NCI-H1694 treated with DMSO at 0.1 percent for 48 hours (cell line): ENCODE measurements at places on chromosomes 2 and 18.

DNA sequence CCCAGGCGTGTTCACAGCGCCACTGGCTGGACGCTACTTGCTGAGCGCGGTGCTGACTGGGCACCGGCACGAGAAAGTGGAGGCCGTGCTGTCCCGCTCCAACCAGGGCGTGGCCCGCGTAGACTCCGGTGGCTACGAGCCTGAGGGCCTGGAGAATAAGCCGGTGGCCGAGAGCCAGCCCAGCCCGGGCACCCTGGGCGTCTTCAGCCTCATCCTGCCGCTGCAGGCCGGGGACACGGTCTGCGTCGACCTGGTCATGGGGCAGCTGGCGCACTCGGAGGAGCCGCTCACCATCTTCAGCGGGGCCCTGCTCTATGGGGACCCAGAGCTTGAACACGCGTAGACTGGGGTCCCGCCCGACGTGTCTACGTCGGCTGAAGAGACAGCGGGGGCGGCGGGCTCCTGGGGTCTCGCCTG, 891 bp upstream of the KHK start:
- no peak for DNase-seq

GRCh38 chr2:12452185-12452584, 264.6 kb upstream of the TRIB2 start:
- DNase-seq, result no peak

- DNase-seq, result no peak
Measured at GRCh38 chr2:21981127-21981526, 857.4 kb downstream of the TDRD15 start.

DNA sequence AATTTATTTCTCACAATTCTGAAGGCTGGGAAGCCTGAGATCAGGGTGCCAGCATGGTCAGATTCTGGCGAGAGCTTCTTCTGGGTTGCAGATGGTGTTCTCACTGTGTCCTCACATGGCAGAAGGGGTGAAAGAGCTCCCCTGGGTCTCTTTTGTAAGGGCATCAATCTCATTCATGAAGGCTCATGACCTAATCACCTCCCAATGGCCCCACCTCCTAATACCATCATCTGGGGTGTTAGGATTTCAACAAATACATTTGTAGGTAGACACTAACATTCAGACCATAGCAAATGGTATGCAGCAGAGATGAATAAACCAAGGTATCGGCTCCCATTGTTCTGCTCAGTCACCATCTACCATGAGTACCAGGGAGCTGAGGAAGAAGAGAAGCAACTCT, 32.7 kb downstream of the YPEL5 start:
- no peak for DNase-seq

- DNase-seq, result no peak
Measured at GRCh38 chr2:61807036-61807757, 46.7 kb downstream of the FAM161A start.

GRCh38 chr2:201923436-201924328, 110.0 kb upstream of the FZD7 start:
- no peak for DNase-seq

DNA sequence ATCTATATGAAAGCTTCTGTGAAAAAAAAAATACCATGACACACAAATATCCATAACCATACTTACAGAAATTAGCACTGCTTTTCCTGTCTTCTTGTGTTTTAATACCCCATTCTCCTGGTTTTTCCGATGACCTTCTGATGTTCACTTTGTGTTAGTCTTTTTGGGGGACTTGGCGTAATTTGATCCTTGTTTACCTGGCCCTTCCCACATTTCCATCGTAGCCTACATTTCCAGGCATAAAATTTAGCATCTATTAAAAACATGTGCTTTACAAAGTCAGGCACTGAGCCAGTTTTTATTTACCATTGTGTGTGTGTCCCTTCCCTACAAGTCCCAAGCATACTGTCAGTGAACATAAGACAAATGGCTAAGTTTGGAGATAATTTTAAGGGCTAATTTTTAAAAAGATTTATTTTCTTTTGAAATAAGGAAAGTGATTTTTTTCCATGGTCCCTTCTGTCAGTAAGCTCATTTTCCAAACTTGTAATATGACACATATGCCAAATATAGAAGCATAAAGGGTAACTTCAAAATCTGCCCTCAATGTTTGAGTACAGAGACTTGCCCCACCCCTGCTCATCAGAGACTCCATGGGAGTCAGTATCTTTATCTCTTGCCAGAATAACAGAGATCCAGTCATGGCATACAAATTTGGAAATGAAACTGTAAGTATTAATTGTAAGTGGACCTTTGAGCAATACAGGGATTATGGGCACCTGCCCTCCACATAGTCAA, 27.3 kb downstream of the SESTD1 start:
- no peak for DNase-seq

DNA sequence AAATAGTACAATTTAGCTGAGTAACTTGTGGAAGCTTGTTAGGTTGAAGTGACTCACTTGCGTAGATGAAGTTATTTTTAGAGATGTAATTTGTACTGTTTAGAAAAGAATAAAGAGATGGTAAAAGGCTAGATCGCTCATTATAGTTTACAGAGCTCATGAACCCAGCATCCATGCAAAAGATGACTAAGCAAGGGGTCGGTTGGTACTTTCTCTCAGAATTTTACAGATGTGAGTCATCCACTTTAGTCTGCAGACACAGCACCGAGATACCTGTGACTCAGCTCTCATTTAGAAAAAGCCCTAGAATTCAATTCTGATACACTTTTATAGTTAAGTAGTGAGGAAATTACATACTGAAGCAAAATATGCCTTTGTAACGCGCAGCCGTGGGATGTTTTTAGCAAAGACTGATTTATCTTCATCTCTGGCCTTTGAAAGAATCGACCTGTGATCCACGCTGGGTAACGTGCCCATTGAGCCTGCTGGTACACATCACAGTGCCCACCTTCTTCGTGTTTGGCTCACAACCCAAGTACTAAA, 116.5 kb upstream of the FOSL2 start:
- no peak for DNase-seq

DNA sequence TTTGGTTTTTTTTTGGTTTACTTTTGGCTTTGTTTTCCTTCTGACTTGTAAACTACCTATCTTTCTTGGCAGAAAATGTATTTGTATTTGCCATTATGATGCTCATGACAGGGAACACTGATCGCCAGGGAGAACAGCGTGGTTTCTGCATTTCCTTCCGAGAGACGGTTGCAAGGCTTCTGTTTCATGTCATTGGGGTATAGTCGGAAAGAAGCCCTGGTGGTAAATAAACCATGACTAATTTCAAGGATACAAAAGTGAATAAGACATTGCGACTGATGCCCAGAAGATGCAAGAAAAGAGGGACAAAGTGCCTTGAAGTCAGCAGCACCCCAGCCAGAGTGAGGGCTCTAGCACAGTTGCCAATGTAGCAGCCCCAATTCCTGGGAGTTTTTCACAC, 4.2 kb upstream of the CAPN14 start:
- DNase-seq, result no peak

- no peak for DNase-seq
Measured at GRCh38 chr2:105924271-105924670, 179.6 kb downstream of the NCK2 start.

GRCh38 chr2:207974216-207974605, 51.1 kb downstream of the PLEKHM3 start:
- peak; percentile 3 for DNase-seq

GRCh38 chr18:47582093-47582492, 330.6 kb upstream of the SKOR2 start:
- no peak for DNase-seq

- no peak for DNase-seq
Measured at GRCh38 chr2:75564713-75565359, 4.1 kb upstream of the EVA1A start.

GRCh38 chr18:25146512-25146910, 205.5 kb downstream of the ZNF521 start:
- no peak for DNase-seq

- DNase-seq, result no peak
Measured at GRCh38 chr2:195658541-195658890, 1.5 kb downstream of the SLC39A10 start.

DNA sequence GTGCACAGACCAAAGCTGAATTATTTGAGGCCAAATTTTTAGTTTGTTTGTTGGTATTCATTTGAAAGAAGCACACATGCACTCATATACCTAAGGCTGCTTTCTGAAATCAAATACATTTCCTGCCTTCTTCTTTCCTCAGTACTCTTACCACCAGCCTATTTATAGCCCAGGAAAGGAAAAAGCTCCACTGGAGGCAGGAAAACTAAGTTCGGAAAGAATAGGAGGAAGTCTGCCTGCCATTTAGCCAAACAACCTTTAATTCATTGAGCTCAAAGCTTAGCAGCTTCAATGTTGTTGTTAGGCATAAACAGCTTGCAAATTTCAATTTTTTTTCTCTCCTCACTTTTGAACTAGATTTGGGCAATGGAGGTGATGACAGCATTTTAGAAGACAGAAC, 40.4 kb upstream of the RASGRP3 start:
- DNase-seq, result no peak

GRCh38 chr2:88754585-88755320, 63.3 kb downstream of the RPIA start:
- no peak for DNase-seq

GRCh38 chr2:169513094-169513493, 3.6 kb downstream of the KLHL41 start:
- no peak for DNase-seq

GRCh38 chr2:100285011-100285410, 37.3 kb downstream of the LONRF2 start:
- DNase-seq, result no peak

DNA sequence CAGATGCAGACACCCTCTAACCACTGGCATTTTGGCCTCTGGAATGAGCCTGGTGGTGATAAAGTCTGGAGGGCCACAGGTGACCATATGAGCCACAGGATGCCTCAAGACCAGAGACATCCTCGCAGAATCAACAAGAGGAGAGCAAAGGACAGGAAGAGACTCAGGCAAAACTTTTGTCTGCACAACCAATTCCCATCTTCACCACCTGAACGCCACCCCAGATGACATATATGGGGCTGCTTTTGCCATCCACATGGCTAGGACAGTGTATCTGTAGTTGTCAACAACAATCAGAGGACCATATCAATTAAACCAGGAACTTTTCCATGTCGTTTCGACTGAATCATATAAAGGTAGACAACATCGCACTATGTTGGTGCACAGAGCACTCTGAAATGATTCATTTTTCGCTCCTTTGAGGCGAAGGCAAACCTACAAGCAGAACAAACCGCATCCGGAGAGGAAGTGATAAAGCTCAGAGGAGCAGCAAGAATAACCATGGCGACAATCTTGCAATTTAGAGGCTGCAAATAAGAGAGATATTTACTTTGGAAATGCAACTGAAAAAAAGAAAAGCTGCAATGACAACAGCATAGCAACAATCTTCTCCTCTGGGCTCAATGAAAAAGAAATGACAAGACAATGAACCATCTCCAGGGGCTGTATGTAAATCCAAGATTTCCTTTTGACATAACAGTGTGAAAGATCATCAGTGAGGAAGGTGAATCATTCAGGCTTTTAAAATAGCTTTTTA, 204.5 kb downstream of the ARL4C start:
- DNase-seq, result no peak

- DNase-seq, result no peak
Measured at GRCh38 chr2:95010126-95010525, 15.4 kb upstream of the MAL start.

DNA sequence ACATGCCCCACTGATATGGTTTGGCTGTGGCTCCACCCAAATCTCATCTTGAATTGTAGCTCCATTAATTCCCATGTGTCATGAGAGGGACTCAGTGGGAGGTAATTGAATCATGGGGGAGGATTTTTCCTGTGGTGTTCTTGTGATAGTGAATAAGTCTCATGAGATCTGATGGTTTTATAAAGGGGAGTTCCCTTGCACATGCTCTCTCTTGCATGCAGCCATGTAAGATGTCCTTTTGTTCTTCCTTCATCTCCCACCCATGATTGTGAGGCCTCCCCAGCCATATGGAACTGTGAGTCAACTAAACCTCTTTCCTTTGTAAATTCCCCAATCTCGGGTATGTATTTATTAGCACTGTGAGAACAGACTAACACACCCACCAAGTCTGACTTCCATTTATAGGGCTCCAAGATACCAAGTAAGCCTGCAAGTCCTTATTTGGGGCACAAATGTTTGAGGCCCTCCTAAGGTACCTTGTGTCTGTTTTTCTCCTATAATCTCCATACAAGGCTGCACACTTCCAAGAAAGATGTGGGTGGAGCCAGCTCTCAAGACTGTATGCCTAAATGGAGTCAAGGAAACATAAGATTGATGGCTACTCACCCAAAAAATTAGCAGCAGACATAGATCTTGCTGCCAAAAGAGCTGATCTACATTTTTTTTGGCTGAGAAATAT, 364.7 kb downstream of the TXNL1 start:
- no peak for DNase-seq

GRCh38 chr2:166468124-166469024, 25.7 kb downstream of the SCN7A start:
- DNase-seq, result no peak

DNA sequence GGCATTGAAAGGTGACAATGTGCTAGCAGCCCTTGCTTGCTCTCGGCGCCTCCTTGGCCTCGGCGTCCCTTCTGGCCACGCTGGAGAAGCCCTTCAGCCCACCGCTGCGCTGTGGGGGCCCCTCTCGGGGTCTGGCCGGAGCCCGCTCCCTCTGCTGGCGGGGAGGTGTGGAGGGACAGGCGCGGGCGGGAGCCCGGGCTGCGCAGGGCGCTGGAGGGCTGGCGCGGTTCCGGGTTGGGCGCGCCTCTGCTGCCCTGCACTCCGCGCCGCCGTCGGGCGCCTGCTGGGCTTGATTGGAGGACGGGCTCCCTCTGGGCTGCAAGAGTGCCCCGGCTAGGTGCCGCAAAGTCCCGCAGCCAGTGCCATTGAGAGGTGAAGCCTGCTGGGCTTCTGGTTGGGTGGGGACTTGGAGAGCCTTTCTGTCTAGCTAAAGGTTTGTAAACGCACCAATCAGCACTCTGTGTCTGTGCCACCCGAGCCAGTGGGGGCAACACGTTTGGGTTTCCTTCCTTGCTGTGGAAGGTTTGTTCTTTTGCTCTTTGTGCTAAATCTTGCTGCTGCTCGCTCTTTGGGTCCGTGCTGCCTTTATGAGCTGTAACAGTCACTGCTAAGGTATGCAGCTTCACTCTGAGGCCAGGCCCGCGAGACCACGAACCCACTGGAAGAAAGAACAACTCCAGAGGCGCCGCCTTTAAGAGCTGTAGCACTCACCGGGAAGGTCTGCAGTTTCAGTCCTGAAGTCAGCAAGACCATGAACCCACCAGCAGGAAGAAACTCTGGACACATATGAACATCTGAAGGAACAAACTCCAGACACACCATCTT, 14.8 kb upstream of the IMP4 start:
- DNase-seq, result no peak

DNA sequence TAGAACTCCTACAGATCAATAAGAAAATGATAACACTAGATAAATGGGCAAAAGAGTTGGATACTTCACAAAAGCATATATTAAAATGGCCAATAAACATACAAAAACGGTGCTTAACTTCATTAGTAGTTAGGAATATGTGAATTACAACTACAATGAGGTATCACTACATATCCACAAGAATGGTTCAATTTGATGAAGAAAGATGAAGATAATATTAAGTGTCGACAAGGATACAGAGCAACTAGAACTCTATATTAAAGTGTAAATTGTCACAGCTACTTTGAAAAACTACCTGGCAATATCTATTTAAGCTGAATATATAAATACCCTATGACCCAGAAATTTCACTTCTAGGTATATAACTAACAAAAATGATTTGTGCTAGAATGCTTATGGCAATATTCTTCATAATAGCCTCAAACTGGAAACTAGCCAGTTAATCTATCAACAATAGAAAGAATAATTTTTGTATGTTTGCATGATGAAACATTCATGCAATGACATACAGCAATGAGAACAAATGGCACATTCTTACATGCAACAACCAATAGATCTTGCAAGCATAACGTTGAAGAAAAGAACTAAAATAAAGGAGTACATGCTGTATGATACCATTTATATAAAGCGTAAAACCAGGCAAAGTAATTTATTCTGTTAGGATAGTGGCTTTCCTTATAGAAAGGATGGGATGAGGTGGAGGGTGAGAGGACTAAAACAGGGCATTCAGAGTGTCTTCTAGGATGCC, 290.2 kb upstream of the SESTD1 start:
- DNase-seq, result no peak
